ENCODE measurements at places on chromosomes 12 and 14.

GRCh38 chr12:52643233-52644077, 8.6 kb downstream of the KRT2 start:
- no peak overlapping the region for H3K27ac ChIP-seq
- H3K4me3 ChIP-seq: no peak overlapping the region
- H3K27me3 ChIP-seq: peaks cover 6% of the 10 kb centered on the region
- H3K4me1 ChIP-seq: no peaks in the 10 kb centered on the region
- no peak for DNase-seq

DNA sequence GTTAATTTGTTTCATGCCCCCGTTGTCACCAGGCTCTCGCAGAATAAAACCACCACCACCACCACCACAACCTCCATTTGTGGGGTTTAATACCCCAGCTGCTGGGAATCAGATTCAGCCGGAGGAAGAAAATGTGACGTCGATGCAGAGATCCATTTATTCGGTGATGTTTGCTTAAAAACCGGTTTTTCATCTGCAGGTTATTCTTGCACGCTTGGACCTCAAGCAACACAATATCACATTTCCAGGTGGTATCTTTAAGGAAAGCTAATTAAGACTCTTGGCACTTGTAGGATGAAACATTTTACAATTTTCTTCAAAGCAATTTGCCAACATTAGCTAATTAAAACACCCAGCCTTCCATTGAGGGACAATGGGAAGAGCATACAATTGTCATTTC, 39.8 kb downstream of the SPRING1 start:
- H3K36me3 ChIP-seq: no peaks in the 10 kb centered on the region
- no peak overlapping the region for H3K4me3 ChIP-seq
- no peak overlapping the region for H3K27ac ChIP-seq
- no peaks in the 10 kb centered on the region for H3K27me3 ChIP-seq
- no peak for DNase-seq
- no peaks in the 10 kb centered on the region for H3K4me1 ChIP-seq

- H3K36me3 ChIP-seq: no peaks in the 10 kb centered on the region
- no peak for DNase-seq
- peaks cover 12% of the 10 kb centered on the region for H3K27me3 ChIP-seq
- H3K4me3 ChIP-seq: no peak overlapping the region
Observed at GRCh38 chr14:36194663-36195062, 18.1 kb upstream of the PTCSC3 start.

- no peaks in the 10 kb centered on the region for H3K36me3 ChIP-seq
- no peak for DNase-seq
- no peaks in the 10 kb centered on the region for H3K27me3 ChIP-seq
- H3K4me3 ChIP-seq: peak overlapping the region; percentile 56
Observed at GRCh38 chr14:35045798-35046047, 349 bp upstream of the FAM177A1 start.

DNA sequence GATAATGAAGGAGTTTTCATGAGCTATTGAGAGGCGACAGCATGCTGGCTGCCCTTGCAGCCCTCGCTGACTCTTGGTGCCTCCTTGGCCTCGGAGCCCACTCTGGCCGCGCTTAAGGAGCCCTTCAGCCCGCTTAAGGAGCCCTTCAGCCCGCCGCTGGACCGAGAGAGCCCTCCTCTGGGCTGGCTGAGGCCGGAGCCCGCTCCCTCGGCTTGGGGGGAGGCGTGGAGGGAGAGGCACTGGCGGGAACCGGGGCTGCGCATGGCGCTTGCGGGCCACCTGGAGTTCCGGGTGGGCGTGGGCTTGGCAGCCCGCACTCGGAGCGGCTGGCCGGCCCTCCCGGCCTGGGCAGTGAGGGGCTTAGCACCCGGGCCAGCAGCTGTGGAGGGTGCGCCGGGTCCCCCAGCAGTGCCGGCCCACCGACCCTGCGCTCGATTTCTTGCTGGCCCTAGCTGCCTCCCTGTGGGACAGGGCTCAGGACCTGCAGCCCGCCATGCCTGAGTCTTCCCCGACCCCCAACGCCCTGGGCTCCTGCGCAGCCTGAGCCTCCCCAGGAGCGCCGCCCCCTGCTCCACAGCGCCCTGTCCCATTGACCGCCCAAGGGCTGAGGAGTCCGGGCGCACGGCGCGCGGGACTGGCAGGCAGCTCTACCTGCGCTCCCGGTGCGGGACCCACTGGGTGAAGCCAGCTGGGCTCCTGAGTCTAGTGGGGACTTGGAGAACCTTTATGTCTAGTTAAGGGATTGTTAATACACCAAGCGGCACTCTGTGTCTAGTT, 20.1 kb upstream of the PAWR start:
- H3K27me3 ChIP-seq: no peaks in the 10 kb centered on the region
- no peak for DNase-seq
- H3K4me3 ChIP-seq: no peak overlapping the region
- H3K27ac ChIP-seq: no peak overlapping the region

- no peak overlapping the region for H3K27ac ChIP-seq
- no peaks in the 10 kb centered on the region for H3K36me3 ChIP-seq
- H3K4me1 ChIP-seq: no peaks in the 10 kb centered on the region
- no peak overlapping the region for H3K4me3 ChIP-seq
Observed at GRCh38 chr14:32629236-32629635, 300.1 kb downstream of the AKAP6 start.

DNA sequence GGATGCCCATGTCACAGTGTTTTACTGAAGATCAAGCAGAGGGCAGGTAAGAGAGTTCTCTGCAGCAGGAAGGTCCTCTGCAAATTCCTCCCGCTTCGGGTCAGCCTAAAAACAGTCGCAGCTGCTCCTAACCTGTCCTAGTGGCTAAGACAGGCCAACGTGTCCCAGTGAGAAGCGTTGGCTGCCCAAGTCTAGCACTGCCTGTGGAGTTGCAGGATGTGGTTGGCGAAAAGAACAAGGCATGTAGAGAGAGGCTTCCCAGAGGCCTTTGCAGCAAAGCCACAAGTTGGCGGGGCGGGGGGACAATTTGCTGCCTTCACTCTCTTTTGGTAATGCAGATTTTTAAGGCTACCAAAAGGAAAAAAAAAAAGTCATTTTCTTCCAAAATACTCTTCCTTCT, 340.1 kb downstream of the BCL11B start:
- H3K36me3 ChIP-seq: no peaks in the 10 kb centered on the region
- no peak overlapping the region for H3K27ac ChIP-seq
- no peaks in the 10 kb centered on the region for H3K4me1 ChIP-seq
- DNase-seq: no peak
- H3K27me3 ChIP-seq: peaks cover 17% of the 10 kb centered on the region

DNA sequence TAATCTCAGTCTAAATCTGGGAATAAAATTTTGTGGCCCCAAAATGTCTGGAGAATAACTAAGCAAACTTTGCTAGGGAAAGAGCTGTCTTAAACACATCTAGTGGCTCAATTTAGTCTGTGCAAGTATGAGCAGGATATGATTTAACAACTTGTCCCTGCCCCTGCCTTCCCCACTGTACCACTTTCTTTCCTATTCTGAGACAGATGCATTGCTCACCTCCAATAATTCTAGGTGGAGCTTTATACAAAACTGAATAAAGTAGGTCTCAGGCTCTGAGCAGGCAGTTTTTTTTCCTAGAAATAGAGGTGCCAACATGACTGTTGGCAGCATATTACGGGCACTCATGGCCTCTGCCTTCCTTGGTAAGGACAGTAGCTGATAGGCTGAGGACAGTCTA, 412.1 kb downstream of the DAD1 start:
- H3K4me1 ChIP-seq: no peaks in the 10 kb centered on the region
- H3K27me3 ChIP-seq: peaks cover 40% of the 10 kb centered on the region
- no peaks in the 10 kb centered on the region for H3K36me3 ChIP-seq
- no peak overlapping the region for H3K4me3 ChIP-seq

DNA sequence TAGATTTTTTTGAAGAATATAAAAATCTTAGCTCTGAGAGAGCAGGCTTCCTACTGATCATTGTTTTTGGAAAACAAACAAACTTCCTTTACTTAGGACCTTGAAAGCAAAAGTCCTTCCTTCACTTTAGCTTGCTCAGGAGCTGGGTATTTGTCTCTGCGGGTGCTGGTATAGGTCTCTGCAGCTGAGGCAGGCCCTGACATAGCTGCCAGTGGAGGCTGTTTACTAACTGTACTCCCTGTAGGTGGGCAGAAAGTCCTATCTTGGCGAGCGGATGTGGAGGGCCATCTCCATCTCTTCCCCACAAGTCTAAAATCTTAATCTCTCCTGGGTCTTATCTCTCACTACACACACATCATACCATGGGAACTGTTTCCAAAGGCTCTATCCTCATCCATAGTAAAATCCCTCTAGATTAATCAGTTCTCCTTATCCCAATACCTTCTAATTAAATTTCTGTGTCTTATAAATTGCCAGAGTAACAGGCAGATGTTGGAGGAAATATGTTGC, 4.1 kb upstream of the MIA2 start:
- H3K36me3 ChIP-seq: no peaks in the 10 kb centered on the region
- H3K4me1 ChIP-seq: peaks cover 30% of the 10 kb centered on the region
- no peak overlapping the region for H3K4me3 ChIP-seq
- no peaks in the 10 kb centered on the region for H3K27me3 ChIP-seq
- H3K27ac ChIP-seq: no peak overlapping the region
- no peak for DNase-seq

- H3K4me1 ChIP-seq: no peaks in the 10 kb centered on the region
- no peak overlapping the region for H3K4me3 ChIP-seq
- no peaks in the 10 kb centered on the region for H3K27me3 ChIP-seq
Observed at GRCh38 chr12:57182918-57183575, 33.5 kb upstream of the NXPH4 start.

GRCh38 chr12:21940549-21941505, at the start of gene ABCC9:
Gene ABCC9, minus strand, starts transcription at chr12:21941426. Its CDS starts 4,752 bp downstream, at chr12:21936674.
- DNase-seq: no peak
- H3K36me3 ChIP-seq: no peaks in the 10 kb centered on the region
- no peaks in the 10 kb centered on the region for H3K27me3 ChIP-seq
- H3K4me3 ChIP-seq: no peak within 1 kb of the TSS
- H3K4me1 ChIP-seq: no peaks in the 10 kb centered on the region
- H3K27ac ChIP-seq: no peak within 1 kb of the TSS

- H3K27me3 ChIP-seq: no peaks in the 10 kb centered on the region
- no peak overlapping the region for H3K4me3 ChIP-seq
Observed at GRCh38 chr14:85060121-85060520, 469.8 kb upstream of the FLRT2 start.

DNA sequence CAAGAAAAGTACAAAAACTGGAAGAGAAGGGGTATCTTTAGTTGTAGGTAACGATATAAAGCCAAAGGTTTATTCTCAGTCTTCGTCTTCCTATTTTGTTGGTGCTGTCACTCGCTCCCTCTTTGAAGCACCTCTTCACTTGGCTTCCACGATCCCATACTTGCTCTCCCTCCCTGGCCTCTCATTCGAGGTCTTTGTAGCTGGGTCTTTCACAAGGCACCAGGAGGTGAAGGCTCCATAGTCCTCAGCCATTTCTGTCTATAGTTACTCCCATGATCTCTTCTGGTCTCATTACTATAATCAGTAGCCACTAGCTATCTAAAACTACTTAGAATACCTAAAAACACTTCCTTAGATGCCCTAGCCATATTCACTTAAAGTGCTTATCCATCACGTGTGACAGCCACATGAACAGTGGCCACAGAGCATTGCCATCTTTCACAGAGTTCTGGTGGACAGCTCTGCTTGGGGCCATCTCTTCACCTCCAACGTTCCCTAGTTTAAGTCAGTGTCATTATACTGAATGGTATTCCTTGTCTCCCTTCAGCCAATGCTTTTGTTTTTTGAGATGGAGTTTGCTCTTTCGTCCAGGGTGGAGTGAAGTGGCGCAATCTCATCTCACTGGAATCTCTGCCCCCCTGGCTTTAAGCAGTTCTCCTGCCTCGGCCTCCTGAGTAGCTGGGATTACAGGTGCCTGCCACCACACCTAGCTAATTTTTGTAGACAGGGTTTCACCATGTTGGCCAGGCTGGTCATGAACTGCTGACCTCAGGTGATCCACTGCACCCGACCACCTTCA, 57.1 kb downstream of the ATP2A2 start:
- H3K4me3 ChIP-seq: no peak overlapping the region
- peaks cover 91% of the 10 kb centered on the region for H3K36me3 ChIP-seq
- no peak overlapping the region for H3K27ac ChIP-seq
- no peaks in the 10 kb centered on the region for H3K4me1 ChIP-seq
- DNase-seq: no peak
- no peaks in the 10 kb centered on the region for H3K27me3 ChIP-seq

- H3K27me3 ChIP-seq: no peaks in the 10 kb centered on the region
- no peak overlapping the region for H3K4me3 ChIP-seq
- H3K27ac ChIP-seq: no peak overlapping the region
- H3K4me1 ChIP-seq: peaks cover 7% of the 10 kb centered on the region
- DNase-seq: no peak
Observed at GRCh38 chr14:90301668-90302090, 30.1 kb downstream of the NRDE2 start.

DNA sequence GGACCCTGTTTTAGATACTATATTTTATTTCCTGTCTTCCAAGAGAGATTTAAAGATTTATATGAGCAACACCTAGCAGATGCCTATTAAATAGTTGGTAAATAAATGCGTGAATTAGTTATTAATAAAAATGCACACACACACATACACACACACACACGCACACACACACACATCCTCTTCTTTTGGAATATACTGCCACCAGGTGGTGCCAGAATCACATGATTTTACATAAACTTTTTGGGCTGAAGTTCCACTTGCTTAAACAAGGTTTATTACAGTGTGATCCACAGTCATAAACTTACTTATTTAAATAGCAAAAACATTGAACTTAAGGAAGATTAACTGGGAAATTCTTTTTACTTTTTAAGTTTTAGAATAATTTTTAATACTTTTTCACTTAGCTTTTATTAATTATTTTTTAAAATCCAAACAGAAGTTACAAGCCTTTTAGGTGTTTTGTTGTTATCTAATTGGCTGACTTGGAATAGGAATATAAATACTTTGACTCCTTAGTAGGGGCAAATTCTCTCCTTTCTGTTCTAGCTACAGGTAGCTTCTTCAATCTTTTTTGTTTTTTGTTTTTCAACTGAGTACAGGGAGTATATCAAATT, 17.5 kb downstream of the RAD51B start:
- no peak overlapping the region for H3K4me3 ChIP-seq
- DNase-seq: peak; percentile 72
- no peak overlapping the region for H3K27ac ChIP-seq
- 0 out of 2 replicates have a peak, but pooled peaks cover 3% of the 10 kb centered on the region for H3K36me3 ChIP-seq

DNA sequence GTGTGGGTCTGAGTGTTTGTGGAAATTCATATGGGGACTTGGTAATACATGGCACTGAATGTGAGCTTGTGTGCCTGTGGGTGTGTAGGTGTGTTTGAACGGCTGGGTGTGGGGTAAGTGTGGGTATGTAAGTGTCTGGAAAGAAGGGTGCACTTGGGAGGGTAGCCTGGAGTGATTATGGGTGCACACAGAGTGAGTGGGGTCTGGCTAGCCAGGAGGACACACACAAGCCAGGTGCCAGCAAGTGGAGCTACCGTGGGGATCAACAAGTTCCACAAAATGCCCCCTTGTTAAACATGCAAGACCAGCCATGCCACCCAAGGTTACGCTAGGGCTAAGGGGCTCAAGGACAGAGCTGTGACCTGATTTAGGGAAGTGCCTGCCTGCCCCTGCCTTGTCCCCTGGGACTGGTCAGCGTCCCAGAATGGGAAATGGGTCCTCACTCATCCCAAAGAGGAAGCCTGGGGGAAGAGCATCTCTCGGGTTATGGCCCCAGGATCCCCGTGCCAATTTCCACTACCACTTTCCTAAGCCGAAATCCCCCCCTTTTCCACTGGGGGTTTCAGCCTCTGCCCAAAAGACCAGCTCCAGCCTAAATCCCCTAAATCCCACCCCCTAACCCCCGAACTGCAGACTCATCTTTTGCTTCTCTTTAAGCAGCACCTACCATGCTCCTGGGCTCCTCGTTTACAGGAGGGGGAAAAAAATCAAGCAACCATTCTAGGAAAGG, 118.6 kb downstream of the DICER1 start:
- H3K27me3 ChIP-seq: peaks cover 9% of the 10 kb centered on the region
- DNase-seq: no peak
- no peak overlapping the region for H3K4me3 ChIP-seq
- no peak overlapping the region for H3K27ac ChIP-seq

All from HCT116 (cell line).